ENCODE measurements at places on chromosomes 5 and 9.

DNA sequence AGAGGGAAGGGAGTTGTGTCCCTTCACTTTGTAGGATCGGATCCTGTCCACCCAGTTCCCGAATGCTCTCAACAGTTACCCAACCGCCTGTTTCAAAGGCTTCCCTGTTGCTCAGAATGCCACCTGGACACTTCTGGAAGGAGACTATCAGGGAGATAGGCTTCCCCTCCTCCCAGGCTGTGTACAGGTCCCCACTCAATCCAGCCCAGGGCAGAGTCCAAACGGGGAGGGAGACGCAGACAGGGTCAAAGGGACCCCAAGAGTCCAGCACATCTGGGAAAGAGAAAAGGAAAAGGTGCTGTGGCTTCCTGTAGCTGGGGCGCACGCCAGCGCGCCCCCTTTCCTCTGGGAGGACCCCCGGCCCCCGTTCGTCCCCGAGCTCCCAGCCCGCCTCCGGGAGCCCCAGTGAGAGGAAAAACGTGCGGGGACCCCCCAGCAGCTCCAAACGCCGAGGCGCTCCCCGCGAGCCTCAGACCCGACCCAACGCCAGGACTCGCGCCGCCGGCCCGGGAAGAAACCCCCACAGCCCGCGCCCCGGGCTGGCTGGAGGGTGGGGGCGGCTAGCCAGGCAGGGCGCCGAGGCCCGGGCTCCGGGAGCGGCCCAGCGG is 640 bp downstream of the SURF4 start:
- DNase-seq, result peak; percentile 35

DNA sequence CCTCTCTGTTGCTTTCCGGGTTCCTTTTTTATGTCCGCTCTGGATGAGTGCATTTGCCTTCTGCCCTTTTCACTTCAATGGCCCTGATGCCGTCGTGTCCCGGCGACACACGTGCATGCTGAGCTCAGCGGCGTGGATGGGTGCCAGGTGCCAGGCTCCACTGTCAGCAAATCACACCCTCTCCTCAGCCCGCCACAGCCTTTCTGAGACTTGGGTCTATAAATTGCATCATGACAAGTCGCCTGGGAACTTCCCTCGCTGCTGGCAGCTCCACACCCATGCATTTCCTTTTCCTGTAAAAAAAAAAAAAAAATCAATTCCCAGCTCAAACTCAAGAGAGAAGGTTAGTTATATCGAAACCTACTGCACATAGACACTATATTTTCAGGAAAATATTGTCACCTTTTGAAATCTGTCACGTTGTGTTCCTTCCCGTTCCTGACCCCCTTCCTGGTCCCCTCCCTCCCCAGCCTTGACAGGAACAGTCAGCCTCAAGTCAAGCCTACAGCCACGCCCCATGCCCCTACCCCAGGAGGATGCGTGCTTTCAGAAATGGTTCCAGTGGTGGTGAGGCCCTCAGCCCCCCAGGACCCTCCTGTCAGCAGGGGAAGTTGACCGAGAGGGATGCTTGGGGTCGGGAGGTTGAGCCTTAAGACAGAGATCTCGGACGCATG is 110.3 kb upstream of the PTCH1 start:
- DNase-seq, result no peak

DNA sequence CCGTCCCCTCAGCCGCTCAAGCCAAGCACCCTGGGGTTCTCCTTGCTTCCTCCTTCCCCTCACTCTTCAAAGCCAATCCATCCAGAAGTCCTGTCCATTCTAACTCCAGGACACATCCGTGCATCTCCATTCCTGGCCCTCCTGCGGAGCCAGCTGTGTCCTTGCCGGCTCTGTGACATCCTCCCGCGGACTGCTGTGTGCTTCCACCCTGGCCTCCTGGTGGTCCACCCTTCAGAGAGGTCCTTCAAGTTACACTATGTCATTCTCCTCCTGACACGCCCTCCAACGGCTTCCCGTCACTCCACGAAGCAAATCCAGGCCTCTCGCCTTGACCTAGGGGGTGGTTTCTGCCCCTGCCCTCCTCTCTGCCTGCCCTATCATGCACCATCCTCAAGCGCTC is 13.0 kb upstream of the SCGB3A1 start:
- no peak for DNase-seq

GRCh38 chr9:69195668-69196067 is 21.6 kb downstream of the TJP2 start:
- no peak for DNase-seq

- DNase-seq, result no peak
Observed at GRCh38 chr9:8052991-8053390, 253.4 kb upstream of the DMAC1 start.

DNA sequence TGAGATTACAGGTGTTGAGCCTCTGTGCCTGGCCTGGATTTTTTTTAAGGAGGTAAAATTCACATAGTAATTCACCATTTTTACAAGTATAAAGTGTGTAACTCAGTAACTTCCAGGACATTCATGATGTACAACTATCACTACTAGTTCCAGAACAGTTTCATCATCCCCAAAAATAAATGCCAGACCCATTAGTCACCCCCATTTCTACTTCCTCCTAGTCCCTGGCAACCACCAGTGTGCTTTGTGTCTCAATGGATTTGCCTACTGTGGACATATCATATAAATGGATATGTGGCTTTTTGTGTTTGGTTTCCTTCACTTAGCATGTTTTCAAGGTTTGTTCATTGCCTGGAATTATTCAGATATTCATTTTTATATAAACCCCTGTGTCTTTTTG is 72.5 kb upstream of the PANK3 start:
- no peak for DNase-seq

DNA sequence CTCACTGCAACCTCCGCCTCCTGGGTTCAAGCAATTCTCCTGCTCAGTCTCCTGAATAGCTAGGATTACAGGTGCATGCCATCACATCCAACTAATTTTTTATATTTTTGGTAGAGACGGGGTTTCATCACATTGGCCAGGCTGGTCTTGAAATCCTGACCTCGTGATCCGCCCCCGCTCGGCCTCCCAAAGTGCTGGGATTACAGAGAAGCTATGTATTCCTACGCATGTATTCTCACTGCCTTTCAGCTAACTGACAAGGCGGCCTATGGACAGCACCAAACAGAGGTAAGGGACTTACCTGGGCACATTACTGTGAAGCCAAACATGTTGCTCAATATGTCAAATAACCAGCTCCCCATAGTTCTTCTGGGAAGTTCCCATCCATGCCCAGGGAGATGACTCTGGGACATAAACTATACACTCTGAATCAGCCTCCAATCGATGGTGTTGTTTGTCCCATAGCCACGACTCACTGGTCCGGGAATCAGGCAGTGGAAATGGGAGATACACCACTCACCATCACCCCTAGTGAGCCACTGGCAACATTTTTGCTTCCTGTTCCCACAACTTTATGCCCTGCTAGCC is 114.6 kb downstream of the SYK start:
- no peak for DNase-seq

DNA sequence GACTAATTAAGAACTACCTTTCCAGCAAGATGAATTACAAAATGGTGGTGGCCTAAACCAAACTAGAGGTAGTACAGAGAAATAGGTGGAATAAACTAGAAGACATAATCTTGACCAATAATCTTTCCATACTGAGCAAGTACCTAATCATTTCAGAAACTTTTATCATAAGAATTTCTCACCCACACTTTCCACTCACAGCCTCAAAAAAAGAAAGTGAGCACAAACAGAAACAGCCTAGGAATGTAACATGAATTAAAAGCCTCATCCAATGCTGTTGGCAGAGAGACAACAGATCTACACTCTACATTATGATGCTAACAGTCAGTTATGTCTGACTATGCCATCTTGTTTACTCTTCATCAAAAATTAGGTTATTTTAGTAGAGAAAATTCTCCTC is 1.3 kb downstream of the RNF38 start:
- no peak for DNase-seq

DNA sequence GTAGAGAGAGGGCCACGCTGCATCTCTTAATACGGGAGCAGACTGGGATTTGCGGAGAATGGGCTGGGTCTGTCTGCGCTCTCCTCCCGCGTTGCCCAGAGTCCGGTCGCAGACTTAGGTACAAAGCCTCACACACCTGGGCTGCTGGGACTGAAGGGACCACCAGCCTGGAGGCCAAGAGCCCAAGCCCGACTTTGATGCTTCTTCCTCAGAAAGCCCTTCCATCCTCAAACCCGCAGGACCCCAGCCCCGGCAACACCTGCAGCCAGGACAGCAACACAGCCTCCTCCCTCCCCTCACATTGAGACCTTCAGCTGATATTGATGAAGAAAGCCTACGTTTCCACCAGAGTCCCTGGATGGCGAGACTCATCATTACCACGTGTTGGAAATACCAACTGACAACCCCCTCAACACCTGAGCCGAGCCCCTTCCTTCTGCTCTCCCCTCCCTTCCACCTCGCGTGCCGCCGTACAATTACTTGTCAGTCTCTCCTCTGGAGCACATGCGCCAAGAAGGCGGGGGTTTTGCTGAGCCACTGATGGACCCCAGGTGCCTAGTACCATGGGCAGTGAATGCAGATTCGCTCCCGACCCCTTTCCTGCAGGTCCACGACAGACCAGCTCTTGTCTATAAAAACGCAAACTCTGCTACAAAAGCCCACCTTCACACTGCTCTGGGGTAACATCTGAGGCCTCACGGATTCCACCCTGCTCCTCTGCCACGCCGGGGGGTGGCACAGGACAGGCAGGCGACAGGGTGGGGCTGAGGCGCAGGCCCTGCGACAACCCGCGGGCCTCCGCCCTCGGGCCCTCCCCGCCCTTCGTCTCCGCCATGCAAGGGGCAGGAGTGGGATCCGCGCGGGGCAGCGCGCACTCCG is 841 bp downstream of the ASB6 start:
- no peak for DNase-seq

DNA sequence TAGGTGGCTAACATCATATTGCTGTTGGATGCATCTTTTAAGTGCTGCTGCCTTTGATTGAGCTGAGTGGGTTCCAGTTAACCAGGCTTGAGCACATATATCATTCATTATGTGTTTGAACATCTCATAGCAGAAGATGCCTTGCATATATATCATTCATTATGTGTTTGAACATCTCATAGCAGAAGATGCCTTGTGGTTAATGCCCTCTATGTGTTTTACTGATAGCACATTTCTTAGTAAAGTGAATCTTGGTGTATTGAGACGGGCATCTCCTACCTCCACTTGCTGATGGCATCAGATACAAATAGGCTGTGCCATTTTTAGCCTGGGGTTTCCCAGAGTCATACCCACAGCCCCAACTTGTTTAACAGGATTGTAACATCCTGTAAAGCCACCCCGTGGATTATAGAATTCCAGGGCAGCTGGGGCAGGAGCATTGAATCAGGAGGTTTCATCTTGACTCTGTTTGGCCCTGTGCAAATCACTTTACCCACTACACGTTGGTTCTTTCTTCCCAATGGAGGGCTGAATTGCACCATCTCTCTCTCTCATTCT is 26.5 kb downstream of the MTAP start:
- no peak for DNase-seq

DNA sequence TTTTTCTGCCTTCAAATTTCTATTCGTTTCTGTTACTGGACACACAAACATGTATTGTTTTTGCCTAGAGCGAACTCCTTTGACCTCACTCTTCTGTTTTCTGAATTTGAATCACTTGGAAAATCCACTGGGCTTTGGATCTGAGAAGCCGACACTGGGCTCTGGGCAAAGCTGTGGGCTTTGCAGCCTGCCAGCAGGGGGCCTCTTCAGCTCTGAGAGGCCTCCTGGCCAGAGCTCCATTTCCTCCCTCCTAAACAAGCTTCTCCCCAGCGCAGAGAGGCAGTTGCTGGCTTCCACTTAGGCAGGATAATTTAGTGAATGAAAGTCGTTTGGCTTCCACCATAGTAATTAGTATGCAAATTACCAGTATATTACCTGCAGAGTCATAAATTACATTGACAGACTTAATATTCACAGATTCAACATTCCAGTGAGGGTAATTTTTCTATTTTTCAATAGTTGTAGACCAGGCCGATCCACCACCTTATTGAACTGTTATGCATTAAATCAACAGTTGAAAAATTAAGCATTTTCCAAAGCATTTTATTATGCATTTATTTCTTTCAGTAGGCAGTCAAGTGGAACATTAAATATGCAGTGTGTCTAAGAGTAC is 104.0 kb upstream of the ZNF366 start:
- DNase-seq, result peak; percentile 79

DNA sequence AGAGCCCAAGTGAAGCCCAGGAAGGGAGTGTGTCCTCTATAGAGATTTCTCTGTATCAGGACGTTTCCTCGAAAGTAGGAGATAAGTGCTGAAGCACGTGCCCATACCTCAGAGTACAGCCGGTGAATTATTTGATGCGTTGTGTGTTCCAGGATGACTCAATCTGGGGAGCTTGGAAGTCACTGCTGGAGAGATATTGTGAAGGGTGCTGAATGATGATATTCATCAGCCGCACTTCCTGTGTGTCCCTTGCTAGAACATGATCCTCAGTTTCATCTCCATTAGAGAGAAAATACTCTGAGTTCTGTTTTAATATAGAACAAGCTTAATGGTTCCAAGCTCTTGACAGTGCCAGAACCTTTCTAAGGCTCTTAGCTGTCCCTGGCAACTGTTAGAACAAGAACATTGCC is 402.3 kb upstream of the ADAMTSL1 start:
- no peak for DNase-seq

DNA sequence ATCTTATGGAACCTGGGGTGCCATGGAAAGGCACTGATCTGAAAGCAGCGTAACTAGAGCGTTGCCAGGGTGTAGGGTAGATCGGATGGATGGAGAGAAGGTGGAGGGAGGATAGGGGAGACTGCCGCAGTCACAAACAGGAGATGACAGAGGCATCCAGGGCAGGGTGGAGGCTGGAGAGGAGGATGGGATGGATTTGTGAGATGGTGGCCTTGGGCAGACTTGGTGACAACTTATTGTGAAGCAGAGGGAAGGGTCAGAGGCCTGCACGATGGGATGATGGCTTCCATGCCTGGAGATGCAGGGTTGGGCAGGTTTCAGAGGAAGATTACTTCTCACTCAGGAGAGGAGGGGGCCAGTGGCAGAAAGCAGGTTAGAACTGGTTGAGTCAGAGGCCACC is 2.4 kb downstream of the GLIPR2 start:
- DNase-seq, result no peak

- DNase-seq, result no peak
Observed at GRCh38 chr5:111734013-111734412, 23.0 kb downstream of the NREP start.

DNA sequence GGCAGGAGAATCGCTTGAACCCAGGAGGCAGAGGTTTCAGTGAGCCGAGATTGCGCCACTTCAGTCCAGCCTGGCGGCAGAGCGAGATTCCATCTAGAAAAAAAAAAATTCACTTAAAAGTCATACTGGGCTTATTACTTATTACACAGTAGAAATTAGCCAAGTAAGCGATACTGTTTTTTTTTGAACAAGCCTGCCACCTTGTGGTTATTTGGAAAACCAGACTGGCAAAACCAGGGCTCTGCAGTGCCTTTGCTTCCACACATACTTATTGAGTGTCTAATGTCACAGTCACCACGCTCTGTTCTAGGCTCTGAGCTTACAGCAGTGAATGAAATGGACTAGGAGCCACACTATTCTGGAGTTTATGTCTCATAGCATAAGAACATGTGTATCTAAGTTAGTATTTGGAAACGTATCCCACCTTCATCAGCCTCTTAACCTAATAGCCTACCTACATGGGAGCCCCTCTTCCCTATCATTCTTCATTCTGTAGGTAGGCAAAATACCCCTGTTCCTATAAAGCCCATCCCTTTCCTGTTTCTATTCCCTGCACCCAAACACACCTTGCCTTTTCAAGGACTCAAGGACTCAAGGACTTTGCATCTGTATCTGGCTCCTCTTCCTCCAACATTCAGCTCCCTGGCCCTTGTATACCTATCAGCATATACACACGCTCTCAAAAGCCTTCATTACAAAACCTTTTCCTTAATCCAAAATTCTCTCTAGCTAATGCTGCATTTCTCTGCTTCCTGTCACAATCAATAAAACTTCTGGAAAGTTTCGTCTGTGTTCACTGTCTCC is 13.9 kb upstream of the BASP1 start:
- peak; percentile 66 for DNase-seq

- no peak for DNase-seq
Observed at GRCh38 chr9:81213456-81213855, 475.9 kb downstream of the TLE1 start.
